Activated T-cell treated with anti-CD3 and anti-CD28 coated beads, Interleukin-2, amount 50 U/mL, for 1 hour (primary cell): ENCODE measurements at places on chromosomes 16 and 17.

DNA sequence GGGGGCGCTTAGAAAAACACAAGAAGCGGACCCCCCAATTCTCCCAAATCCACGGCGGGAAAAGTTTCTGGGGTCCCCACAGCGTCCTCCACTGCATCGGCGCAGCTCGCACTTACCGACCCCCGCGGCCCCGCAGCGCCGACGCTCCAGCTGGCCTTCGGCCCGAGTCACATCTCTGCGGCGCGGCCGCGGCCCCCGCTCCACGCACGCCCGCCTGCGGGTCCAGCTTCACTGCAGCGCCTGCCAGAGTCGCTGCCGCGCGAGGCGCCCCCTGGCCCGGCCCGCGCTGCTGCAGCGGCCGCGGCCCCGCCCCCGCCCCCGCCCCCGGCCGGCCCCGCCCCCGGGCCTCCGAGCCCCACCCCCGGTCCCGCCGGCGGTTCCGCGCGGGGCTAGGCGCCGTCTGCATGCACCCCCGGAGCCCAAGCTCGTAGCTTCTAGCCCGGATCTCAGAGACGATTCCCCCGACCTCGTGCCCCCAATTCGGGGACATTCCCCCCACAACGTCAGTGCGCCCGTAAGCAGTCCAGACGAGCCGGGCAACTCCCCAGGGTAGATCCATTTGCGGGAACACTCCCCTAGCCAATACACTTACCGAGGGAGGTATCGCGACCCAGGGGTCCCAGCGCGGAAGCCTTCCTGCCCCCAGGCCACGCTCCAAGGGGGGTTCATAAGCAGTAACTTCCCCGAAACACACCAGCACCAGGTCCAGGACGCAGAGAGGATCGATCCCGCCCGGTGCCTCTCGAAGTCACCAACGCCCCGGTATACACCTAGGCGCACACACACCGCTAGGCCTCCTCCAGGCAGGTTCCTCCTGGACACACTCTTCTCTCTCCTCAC, at the start of gene GPRC5B:
Gene GPRC5B, minus strand, starts transcription at position 238 of the 840 bp plus-strand sequence. CDS start 12,003 bp downstream, outside the sequence.
- DNase-seq, result peak; percentile 70

DNA sequence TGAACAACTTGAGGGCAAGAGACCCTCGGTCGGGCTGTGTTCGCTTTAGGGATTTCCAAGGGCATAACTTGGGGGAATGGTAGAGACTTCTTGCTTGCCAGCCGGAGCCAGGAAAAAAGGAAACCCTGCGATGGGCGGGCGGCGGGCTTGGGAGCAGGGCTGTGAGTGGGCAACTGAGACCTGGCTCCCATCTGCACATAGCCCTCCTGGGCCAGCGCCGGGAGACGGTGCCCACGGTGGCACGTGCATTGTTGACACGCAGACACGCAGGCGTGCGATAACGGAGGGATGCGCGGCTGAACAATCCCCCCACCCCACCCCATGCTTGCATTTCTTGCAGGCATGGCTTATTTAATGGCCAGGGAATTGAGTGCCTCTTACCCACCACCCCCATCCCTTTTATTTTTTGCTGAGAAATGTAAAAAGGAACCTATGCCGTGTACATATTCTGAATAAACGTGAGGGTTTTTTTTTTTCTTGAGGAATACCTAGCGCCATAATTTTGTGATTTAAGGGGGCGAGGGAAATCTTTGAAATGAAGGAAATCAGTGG, 17.1 kb upstream of the ZFHX3 start:
- DNase-seq, result no peak

DNA sequence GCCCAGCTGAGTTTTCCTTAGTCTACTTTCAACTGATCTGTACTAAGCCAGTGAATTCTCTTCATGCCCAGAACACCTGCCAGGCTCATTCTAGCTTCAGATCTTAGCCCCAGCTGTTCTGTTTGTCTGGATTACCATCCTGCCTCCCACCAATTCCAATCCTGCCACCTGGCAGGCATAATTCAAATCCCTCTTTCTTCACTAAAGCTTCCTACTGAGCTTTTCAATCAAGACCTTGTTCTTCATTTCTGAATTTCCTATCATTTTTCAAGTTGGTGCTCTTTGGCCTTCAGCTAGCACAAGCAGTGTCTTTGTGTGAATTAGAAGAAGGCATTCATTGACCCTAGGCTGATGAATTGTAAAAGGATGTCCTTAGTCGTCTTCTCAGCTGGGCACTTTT, 357.6 kb downstream of the UTP18 start:
- no peak for DNase-seq

DNA sequence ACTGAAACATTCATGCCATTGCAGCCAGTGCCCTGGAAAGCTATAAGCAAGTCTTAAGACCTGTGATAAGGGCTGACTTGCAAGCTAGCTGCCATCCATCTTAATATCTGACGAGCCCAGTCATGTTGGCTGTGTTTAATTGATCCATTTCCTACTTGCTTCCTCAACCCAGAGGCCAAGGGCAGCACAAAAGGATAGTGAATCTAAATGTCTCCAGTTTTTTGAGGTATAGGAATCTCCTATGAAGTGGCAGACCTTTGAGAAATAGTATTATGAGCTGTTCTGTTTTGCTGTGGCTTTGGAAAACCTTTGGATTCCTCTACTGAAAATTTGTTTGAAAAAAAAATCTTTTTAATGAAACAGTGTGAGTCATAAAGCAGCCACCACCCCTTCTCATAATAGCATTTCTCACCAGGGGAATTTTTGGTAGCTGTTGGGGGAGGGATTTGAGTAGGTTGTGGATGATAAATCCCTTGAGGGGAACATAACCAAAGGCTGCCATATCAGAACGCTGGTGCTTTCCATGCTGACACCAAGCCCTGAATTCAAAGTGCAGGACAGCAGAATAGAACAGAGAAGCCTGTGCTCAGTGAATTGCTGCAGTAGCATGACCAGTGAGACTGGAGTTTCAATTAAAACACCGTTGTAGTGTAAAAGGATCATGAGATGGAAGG, 12.9 kb downstream of the ZNRF1 start:
- DNase-seq, result peak; percentile 20

- DNase-seq, result no peak
Measured at GRCh38 chr16:75053791-75054555, 55.1 kb downstream of the ZNRF1 start.

DNA sequence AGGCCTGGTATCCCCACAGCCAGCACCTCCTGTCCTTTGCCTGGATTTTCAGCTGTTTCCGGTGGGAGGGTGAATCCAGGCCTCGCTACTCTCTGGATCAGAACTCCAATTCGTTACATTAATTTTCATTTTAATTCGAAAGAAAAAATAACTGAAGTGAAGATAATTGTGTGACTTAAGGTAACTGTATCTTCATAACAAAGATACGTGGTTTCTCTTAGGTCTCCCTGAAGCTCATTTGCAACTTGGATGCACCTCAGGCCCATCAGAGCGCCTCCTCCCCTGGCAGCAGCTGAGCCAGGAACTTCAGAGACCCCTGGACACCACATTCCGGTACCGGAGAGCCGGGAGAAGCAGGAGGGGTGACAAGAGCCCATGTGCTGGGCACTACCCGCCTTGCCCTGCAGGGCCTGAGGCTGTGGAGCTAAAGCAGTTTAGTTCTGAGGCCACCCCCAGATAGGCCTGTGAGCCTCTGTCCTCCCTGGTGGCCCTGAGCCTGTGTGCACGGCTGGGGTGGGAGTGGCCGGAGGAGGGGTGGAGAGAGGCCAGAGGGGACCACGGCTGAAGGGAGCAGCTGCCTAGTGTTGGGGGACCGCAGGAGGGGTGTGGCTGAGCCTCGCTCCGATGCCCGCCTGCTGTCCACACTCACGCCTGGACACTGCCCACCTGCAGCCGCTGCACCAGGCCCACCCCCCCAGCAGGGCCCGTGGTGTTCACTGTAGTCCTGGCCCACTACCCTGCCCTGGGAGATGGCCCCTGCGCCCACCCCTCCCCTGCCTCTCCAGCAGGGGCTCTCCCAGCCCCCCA, 11.4 kb upstream of the DUS1L start:
- no peak for DNase-seq
